ENCODE measurements at places on chromosomes 12 and 14.
A peak's percentile ranks its signal among the peaks of the same experiment; 100 is the strongest.

DNA sequence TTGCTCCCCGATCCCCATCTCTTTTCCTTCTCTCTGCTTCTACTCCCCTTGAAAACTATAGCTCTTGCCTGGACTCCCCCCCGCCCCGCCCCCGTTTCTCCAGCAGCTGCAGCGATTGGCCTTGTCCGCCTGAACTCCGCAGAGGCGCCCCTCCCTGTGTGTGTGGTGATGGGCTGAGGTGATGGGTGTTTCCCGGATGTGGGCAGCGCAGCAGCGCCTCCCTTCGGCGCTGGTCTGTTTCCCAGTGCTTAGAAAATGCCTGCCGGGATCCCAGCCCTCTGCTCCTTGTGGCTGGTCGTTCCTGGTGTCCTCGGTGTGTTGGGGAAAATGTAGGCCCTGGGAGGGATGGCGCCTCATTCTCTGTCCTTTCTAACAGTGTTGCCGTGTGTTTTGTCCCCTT is 43.3 kb downstream of the GALNT8 start:
- DNase-seq = no peak

GRCh38 chr12:20501958-20502357 is 133.6 kb downstream of the PDE3A start:
- no peak for DNase-seq

- DNase-seq = no peak
Observed at GRCh38 chr14:75063013-75063412, 811 bp downstream of the ACYP1 start.

GRCh38 chr12:111556676-111557075 is 42.4 kb downstream of the ATXN2 start:
- no peak for DNase-seq

- DNase-seq = peak; percentile 22
Observed at GRCh38 chr12:107891967-107892366, 117.5 kb downstream of the ASCL4 start.

- no peak for DNase-seq
Observed at GRCh38 chr12:24510581-24511125, 438.2 kb downstream of the BCAT1 start.

- no peak for DNase-seq
Observed at GRCh38 chr12:68234140-68234539, 8.5 kb upstream of the IL26 start.

DNA sequence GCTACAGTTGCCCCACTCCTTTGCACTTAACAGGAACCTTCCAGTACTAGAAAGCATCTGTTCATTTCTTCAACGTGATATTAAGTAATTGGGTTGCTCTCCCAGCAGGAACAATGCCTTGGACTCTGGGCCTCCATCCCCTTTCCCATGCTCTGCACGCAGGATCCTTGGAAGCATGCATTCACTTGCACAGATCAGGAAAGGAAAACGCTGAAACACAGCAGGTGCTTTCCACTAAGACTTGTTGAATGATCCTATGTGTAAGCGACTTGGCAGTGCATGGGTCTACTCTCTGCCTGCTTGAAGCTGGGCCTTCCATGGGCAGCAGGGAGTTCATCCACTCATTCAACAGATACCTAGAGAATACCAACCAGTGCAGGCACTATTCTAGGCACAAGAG is 2.3 kb downstream of the LTBP2 start:
- DNase-seq = no peak

- no peak for DNase-seq
Observed at GRCh38 chr12:124739953-124740561, 123.6 kb downstream of the SCARB1 start.

DNA sequence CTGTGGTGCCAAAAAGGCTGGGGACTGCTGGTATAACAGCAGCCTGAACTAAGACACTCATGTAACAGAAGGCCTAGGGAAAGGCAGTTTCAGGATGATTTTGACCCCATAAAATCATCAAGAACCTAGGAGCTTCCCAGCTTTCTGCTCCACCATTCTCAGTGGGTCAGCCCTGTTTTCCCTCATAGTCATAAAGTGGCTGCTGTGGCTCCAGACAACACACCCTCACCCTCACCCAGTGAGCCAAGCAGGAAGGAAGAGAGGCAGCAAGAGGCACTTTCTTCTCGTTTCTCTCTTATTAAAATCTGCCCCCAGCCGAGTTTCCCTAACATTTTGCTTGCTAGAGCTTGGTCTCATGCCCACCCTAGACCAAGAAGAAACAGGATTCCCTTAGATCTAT is 131.8 kb downstream of the SCARB1 start:
- no peak for DNase-seq

- no peak for DNase-seq
Observed at GRCh38 chr12:1933342-1934051, 15.0 kb upstream of the CACNA2D4 start.

DNA sequence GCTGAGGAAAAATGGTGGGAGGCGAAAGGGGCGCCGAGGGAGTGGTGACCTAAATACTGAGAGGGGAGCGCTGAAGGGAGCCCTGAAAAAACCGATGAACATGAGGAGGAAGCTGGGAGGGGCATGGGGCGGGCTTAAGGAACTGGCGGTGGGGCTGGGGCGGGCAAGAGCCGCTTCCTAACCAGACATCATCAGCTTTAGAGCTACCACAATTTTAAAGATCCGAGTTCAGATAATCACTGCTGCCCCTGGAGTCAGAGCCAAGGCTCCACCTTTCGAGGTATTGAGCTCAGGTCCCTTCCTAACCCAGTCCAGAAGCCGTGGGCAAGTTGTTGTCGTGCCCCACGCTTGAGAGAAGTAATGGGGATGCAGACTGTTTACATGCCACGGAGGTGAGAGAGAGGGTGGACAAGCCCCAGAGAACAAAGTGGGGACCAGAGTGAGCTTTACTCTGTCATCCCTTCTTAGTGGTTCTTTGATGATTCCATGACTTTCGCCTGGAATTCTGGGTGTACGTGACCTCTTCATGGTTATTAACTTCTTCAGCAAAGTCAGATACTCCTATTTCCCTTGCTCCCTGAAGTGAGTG is 393 bp downstream of the ORMDL2 start:
- no peak for DNase-seq

DNA sequence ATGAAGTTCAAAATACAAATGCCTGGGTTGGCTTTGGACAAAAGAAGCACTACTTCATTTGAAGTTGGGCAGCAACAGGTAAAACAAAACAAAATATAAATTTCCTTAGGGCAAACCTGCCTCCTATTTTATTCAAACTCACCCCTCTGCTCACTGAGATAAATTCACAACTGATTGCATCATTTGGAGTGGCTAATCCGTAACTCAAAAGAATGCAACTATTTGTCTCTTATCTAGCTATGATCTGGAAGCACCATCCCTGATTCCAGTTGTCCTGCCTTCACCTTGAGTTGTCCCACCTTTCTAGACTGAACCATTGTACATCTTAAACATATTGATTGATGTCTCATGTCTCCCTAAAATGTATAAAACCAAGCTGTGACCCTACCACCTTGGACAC is 145.0 kb downstream of the CCER1 start:
- DNase-seq = no peak

GRCh38 chr12:76421046-76421445 is 72.8 kb upstream of the BBS10 start:
- no peak for DNase-seq

DNA sequence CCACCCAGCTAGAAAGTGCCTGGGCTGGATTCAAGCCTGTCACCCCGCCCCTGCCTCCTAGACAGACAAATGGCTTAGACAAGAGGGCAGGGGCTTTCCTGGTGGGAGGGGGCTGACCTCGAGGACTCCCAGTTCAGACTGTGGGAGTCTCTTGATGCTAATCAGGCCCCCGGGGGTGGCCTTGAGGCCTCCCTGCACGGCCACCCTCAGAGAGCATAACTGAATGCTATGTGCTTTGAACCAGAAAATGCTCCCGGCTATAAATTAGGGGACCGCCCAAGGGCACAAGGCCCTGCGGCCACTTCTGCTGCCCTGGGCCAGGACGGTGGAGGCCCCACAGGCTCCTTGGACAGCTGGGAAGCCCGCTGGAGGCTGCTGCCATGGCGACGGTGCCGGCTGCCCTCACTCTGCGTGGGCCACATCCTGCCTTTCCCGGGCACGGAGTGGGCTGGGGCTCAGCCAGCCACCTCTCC is 111.0 kb upstream of the NCOR2 start:
- no peak for DNase-seq

DNA sequence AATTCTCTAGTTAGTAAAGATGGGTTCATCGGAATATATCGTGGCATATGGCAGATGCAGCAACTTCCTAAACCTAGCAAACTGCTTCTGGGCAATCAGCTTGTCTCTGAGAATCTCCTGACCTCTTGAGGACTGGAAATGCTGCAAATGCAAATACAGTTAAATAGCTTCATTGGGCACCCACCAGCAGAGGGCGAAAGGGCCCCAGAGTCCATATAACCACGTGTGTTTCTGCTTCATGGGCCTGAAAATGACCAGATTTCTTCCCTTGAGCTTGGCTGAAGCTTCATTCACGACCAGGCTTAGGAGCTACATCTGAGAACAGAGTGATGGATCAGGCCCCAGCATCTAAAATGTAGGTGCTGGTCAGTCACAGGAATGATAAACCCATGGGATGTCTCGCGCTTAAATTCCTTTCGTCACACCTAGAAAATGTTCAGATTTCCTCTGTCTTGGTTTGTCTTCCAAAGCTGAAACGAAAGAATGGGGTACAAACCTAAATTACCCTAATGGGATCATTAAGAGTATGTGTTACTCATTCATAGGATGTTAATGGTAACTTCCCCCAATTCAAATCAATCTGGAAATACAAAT is 1482.5 kb upstream of the TMEM132C start:
- DNase-seq = no peak

- DNase-seq = peak; percentile 66
Observed at GRCh38 chr14:104048758-104049507, 36.6 kb upstream of the ASPG start.

DNA sequence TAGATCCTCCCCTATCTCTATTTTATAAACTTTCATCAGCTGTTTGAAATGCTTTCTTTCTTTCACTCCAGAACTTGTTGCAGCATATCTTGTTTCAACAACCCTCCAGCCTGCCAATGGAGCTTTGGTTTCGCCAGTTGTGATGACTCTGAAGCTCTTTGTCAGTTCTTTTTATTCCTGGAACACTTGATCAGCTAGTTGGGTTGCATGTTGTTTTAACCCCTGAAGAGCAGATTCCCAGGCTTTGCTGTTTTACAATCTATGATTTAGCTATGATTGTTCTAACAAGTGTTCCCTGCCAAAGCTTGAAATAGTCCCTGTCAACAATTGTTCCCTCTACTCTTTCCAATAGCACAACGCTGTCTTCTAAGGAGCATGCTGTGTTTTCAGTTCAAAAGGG is 50.6 kb upstream of the FUT8 start:
- no peak for DNase-seq

DNA sequence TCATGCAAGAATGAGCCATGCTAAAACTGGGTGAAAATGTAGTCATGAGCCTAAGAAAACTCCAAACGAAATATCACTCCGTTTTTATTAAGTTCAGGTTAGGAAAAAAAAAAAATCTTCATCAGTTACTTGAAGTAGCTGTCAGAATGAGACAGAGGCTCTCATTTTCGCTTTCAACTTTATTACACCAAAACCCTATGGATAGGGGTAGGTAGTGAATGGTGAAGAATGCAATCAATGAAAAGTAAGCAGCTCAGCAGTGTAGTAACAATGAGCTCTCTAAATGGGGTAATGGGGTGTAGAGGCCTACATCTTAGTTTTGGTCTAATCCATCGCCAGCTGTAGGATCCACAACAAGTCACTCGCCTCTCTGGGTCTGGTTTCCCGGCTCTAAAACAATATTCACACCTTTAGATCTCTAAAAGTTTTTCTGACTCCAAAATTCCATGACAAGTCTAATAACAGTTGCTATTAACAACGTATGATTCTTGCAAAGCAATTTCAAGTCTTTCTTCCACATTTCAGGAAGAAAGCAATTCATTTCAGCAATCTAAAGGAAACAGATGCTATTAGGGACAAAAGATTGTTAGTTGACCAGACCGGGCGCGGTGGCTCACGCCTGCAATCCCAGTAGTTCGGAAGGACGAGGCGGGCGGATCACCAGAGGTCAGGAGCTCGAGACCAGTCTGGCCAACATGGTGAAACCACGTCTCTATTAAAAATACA is 1.7 kb downstream of the BTBD7 start:
- no peak for DNase-seq

- no peak for DNase-seq
Observed at GRCh38 chr12:77603946-77604345, 226.7 kb upstream of the NAV3 start.

DNA sequence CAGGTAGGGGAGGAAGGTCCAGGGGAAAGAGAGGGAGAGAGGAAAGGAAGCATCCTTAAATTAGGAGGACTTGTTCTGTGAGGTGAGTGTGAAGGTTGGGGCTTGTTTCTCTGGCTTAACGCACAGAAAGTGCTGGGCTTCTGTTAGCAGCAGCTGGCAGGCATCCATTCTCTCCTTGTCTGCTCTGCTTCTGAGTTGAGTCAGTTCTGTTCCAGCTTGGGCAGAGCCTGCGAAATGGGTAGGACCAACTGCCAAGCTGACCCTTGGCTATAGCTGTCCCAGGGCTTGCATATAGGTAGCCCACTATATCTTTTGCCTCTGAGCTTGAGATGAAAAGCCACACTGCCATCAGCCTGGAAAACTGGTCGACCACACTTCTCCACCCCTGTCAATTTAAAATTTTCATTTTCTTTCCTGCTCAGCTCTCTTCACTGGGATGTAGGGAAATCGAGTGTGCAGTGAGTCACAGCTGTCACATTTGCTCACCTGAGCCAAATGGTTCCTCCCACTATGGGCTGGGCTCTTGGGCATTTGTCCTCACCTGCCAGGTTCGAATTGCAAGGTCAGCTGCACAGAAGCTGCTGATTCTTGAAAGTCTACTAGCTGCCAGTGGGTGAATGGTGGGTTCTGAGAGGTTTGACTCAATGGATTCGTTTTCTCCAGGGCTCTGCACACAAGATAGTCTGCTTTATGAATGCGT is 256.4 kb upstream of the PWP1 start:
- no peak for DNase-seq

- DNase-seq = peak; percentile 22
Observed at GRCh38 chr14:68084256-68084655, 264.7 kb downstream of the RAD51B start.

GRCh38 chr12:80622271-80622670 is 85.2 kb upstream of the MYF6 start:
- DNase-seq = peak; percentile 54

GRCh38 chr12:52514471-52515318 is 5.5 kb downstream of the KRT5 start:
- no peak for DNase-seq

- DNase-seq = no peak
Observed at GRCh38 chr12:12997156-12997555, 2.9 kb downstream of the HEBP1 start.

DNA sequence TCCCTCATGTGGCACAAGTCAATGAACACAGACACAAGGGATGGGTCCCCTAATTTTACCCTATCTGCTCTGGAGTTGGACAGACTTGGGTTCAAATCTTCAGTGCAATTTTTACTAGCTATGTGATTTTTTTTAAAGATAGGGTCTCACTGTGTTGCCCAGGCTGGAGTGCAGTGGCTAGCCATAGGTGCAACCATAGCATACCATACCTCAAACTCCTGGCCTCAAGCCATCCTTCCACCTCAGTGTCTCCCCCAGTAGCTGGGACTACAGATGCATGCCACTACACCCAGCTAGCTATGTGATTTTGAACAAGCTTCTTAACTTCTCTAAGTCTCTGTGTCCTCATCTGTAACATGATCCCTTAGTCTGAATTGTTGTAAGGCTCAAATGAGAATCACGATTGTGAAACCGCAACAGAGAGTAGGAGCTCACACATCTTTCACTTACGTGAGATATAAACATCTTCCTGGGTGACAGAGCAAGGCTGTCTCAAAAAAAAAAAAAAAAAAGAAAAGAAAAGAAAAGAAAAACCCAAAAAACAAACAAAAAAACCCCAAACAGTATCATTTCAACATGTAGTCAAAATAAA is 4.7 kb downstream of the CALCOCO1 start:
- peak; percentile 40 for DNase-seq

- DNase-seq = no peak
Observed at GRCh38 chr12:18703321-18703720, 34.5 kb downstream of the PLCZ1 start.
